Spinal cord (tissue), 10 donors: ENCODE measurements at places on chromosomes 4 and X.

DNA sequence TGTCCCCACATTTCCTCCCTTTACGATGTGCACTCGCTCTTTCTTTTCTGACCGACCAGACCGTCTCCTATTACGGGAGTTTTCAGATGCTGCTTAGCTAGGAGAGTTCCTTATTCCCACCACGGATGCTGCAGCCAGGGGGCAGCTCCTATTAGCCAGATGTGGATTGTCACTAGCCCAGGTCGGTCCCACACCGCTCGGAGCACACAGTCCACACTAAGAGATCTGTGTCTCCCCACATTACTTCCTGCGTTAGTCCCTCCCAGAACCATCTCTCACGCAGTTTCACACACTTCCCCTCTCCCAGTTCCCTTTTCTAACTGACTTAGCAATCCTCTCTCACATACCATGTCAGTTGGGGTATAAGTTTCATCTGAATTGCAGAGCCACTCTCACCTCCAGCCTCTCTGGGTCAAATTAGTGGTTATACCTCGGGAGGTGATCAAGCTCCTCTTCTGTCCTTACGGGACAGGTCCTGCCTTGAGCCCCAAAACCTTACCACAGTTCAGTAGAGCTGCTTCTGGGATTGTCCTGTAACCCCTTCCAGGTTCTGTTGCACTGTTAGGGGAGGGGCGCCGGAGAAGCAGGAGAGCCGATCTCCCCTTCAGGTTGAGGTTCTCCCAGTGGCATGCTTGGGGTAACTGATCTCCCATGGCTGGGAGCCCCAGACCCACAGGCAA is 28.2 kb downstream of the SULT1E1 start:
- no peak overlapping the region for H3K4me3 ChIP-seq
- no peak overlapping the region for H3K27ac ChIP-seq
- H3K4me1 ChIP-seq, result no peaks in the 10 kb centered on the region
- no peaks in the 10 kb centered on the region for H3K27me3 ChIP-seq

DNA sequence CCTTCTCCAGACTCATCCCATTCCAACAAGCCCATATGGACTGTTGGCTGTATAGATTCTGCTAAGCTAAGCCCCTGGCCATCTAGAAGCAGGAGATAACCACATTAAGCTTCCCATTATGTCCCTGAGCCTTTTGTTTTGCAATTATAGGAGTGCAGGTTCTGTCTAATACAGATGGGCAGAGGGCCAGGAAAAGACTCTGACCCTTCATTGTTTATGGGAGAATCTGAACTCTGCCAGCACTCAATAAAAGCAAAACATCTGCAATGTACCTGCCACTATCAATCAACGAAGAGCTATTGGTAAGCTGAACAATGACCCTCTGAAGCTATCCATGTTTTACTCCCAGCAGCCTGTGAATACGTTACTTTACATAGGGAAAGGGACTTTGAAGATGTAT is 207.3 kb upstream of the CLNK start:
- DNase-seq, result no peak
- no peaks in the 10 kb centered on the region for H3K4me1 ChIP-seq
- no peaks in the 10 kb centered on the region for H3K27me3 ChIP-seq
- no peak overlapping the region for H3K4me3 ChIP-seq
- H3K36me3 ChIP-seq, result no peaks in the 10 kb centered on the region

GRCh38 chrX:51894697-51895336 is 1.4 kb downstream of the MAGED1 start:
- peaks cover 33% of the 10 kb centered on the region for H3K36me3 ChIP-seq
- no peak for DNase-seq
- H3K27ac ChIP-seq, result peak overlapping the region; percentile 95
- H3K27me3 ChIP-seq, result no peaks in the 10 kb centered on the region
- peaks cover 49% of the 10 kb centered on the region for H3K4me1 ChIP-seq
- H3K4me3 ChIP-seq, result peak overlapping the region; percentile 67

DNA sequence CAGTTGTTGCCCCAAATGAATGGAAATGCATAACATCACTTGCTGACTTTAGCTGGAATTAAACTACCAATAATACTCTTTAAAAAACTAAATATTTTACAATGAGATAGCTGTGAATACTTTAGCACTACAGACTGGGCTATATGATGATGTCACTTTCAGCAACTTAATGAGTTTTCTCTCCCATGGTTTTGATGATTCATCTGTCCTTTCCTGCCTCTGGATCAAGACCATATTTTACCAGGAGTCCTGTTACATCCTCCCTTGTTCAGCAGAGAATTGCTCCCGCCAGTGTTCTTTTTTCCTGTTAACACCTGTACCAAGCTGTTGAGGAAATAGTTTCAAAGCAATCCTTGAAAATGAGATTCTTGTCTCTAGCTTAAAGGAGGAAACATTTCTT is 543.0 kb downstream of the SPRY1 start:
- no peaks in the 10 kb centered on the region for H3K4me1 ChIP-seq
- no peaks in the 10 kb centered on the region for H3K36me3 ChIP-seq
- no peaks in the 10 kb centered on the region for H3K27me3 ChIP-seq
- no peak overlapping the region for H3K27ac ChIP-seq
- H3K4me3 ChIP-seq, result no peak overlapping the region

DNA sequence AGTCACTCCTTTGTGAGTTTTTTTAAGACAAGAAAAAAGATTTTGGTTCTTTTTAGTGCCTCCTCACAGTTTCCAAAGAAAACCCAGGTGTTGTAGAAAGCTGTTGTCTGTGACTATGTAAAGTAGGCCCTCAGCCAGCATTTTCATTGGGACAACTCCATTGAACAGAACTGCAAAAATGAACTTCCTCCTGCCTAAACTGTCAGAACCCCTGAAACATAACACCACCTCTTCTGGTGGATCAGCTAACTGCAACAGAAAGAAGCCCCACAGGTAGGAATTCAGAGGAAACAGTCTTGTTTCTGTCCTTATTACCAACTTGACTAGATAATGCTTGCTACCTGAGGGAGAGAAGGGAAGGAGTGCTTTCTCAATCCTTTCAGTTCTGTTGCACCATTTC is 3.4 kb upstream of the ATP11C start:
- no peaks in the 10 kb centered on the region for H3K36me3 ChIP-seq
- peaks cover 4% of the 10 kb centered on the region for H3K27me3 ChIP-seq
- H3K4me3 ChIP-seq, result no peak overlapping the region

DNA sequence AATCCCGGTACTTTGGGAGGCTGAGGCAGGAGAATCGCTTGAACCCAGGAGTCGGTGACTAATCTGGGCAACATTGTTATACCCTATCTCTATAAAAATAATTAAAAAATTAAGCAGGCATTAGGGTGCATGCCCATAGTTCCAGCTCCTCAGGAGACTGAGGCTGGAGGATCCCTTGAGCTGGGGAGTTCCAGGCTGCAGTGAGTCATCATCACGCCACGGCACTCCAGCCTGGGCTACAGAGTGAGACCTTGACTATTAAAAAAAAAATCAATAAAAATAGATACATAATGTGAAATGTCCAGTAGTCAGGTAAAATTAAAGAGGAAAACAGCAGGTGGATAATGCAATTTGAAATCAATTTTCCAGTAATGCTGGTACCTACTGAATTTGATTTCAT is 14.6 kb downstream of the ADGRL3 start:
- H3K4me1 ChIP-seq, result no peaks in the 10 kb centered on the region
- H3K27ac ChIP-seq, result no peak overlapping the region
- no peak overlapping the region for H3K4me3 ChIP-seq
- H3K27me3 ChIP-seq, result no peaks in the 10 kb centered on the region

DNA sequence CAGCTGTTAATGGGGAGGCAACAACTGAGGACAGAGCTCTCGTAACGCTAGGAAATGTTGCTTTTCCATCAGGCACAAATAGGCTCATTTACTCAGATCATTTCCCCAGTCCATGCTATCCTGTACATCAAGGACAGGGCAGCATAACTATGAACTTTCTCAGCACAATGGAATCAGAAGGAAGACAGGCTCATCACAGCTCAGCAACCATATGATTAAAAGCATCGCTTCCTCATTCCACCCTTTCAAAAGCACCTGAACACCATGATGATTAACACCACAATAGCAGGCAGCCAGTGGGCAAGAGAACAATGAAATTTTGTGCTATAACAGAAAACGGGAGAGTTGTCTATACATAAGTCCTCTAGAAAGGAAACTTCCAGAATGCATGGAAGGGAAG is 297.8 kb downstream of the ZNF674 start:
- H3K27me3 ChIP-seq, result peaks cover 2% of the 10 kb centered on the region
- H3K4me3 ChIP-seq, result no peak overlapping the region
- H3K27ac ChIP-seq, result no peak overlapping the region
- no peaks in the 10 kb centered on the region for H3K36me3 ChIP-seq

GRCh38 chr4:85672116-85672515 is 197.2 kb downstream of the ARHGAP24 start:
- H3K4me3 ChIP-seq, result no peak overlapping the region
- H3K36me3 ChIP-seq, result no peaks in the 10 kb centered on the region
- no peaks in the 10 kb centered on the region for H3K27me3 ChIP-seq
- H3K27ac ChIP-seq, result peak overlapping the region; percentile 43
- no peaks in the 10 kb centered on the region for H3K4me1 ChIP-seq

DNA sequence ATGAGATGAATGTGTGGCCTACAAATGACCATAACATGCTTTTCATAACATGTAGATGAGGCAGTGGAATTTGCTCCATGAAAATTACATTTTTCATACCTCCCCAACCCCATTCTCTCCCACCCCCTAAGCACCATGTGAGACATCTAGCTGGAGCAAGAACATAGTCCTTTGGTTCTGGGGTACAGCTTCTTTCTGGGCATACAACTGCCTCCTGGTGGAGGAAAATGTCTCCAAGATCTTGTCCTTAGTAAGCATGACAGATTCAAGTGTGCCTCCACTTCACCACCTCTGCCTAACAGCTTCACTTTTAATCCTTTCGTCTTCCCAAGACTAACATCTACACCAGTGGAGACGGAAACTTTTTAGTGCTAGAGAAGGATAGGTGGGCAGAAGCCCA is 8.0 kb downstream of the EXOC1L start:
- no peak overlapping the region for H3K27ac ChIP-seq
- H3K27me3 ChIP-seq, result no peaks in the 10 kb centered on the region
- no peaks in the 10 kb centered on the region for H3K36me3 ChIP-seq

DNA sequence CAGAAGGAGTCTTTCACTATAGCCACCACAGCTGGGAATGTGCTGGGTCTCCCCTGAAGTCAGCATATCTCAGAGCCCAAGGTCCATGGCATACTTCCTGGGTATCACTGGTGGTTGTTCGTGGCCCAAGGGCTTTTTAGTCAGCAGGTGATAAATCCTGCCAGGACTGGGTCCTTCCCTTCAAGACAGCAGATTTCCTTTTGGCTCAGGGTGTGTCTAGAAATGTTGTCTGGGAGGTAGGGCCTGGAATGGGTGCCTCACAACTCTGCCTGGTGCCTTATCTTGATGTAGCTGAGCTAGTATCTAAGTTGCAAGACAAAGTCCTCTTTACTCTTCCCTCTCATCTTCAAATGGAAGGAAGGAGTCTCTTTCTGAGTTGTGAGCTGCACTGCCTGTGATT is 102.4 kb upstream of the TMLHE start:
- H3K27me3 ChIP-seq, result no peaks in the 10 kb centered on the region
- H3K4me3 ChIP-seq, result no peak overlapping the region
- DNase-seq, result no peak
- H3K36me3 ChIP-seq, result no peaks in the 10 kb centered on the region

- H3K27ac ChIP-seq, result no peak overlapping the region
- H3K4me3 ChIP-seq, result no peak overlapping the region
These were observed 1023.1 kb downstream of the SH3BGRL start for GRCh38 chrX:82224961-82225360.

GRCh38 chr4:77619408-77619807 is 13.8 kb downstream of the CXCL13 start:
- H3K36me3 ChIP-seq, result no peaks in the 10 kb centered on the region
- peak; percentile 12 for DNase-seq
- no peak overlapping the region for H3K27ac ChIP-seq
- no peaks in the 10 kb centered on the region for H3K4me1 ChIP-seq
- no peak overlapping the region for H3K4me3 ChIP-seq

- no peak overlapping the region for H3K4me3 ChIP-seq
- peaks cover 11% of the 10 kb centered on the region for H3K4me1 ChIP-seq
- DNase-seq, result no peak
- no peak overlapping the region for H3K27ac ChIP-seq
- H3K36me3 ChIP-seq, result peaks cover 2% of the 10 kb centered on the region
These were observed 3.4 kb downstream of the SEPTIN11 start for GRCh38 chr4:76952656-76953582.
